Esophagus muscularis mucosa (tissue), 4 donors: ENCODE measurements at places on chromosomes 12 and 14. TPM values are rescaled to one million over a fixed set of nuclear protein-coding genes. Genes with fewer than 3 reads are reported as not detected.

DNA sequence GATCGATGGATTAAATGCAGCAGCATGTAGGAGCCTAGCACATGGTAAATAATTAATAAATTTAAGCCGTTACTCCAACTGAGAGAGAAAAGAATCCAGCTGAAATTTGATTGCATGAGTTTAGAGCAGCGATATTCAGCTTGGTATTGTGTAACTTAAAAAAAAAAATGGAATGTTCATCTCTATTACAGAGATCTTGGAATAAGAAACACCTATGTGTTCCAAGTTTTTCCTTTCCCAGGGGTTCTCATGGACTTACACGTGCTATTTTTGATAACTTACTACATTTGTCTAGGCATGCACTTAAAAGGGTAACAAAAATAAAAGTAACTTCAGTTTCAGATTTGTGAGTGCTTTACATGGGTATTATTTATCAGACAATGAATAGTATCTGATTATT, 122.8 kb downstream of the RASSF9 start:
- DNase-seq = no peak

DNA sequence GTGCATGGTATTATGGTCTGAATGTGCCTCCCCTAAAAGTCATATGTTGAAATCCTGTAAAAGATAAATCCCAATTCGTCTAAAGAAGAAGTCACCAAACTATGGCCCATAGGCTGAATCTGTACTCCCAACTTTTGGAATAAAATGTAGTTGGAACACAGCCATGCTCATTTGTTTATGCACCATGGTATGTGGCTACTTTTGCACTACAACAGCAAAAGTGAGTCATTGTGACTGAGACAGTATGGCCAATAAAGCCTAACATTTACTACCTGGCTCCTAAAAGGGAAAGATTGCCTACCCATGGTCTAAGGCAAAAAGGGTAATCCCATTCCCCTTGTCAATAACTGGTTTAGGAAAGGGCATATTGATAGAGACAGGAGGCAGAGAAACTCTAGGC, 101.8 kb downstream of the LRIG3 start:
- DNase-seq = no peak

DNA sequence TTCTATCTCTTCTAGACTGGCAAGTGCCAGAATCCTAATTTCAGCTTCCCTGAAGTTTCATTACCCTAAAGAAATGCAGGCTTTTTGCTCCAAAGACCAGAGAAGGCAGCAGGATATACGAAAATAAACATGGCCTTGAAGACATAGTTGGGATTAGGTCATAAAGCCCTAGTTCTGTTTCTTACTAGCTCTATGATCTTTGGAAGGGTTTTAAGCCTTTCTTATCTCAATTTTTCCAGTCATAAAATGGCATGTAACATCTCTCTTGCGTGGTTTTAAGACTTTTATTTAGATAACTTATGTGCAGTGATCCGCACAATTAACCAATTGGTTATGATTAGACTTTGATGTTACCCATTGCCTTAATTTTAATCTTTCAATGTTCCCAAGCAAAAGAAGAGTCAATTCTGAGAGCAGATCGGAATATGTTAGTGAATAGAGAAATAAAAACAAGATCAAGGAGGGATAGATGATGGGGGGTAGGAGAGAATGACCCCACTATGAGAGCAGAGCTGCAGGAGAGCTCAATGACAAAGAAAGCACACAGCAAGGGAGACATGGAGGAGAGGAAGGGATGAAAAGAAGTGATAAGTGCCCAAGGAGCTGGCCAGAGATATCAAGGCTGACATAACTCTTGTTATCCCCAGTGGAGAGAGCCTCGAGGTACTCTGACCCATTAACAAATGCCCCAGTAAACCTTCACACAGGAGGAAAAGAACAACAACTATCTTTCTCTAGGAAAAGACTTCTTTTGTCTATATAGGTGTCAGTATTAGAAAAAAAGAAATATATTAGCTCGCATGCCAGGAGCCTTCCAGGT, 53.0 kb upstream of the ANP32D start:
- no peak for DNase-seq

- DNase-seq = no peak
Measured at GRCh38 chr12:69046920-69047319, 113.9 kb upstream of the CPM start.

IL26 gene
- total RNA-seq = not detected

KRT81 gene
- total RNA-seq = 0.42 TPM
